ENCODE measurements at places on chromosomes 13 and 19. TPM values are rescaled to one million over a fixed set of nuclear protein-coding genes. Genes with fewer than 3 reads are reported as not detected.

- DNase-seq: no peak
These were observed 237.5 kb downstream of the COG6 start for GRCh38 chr13:39892721-39893685.

Gene OR4F17
- polyA plus RNA-seq: not detected

- DNase-seq: no peak
These were observed 100.6 kb upstream of the FRY start for GRCh38 chr13:31930901-31931522.

DNA sequence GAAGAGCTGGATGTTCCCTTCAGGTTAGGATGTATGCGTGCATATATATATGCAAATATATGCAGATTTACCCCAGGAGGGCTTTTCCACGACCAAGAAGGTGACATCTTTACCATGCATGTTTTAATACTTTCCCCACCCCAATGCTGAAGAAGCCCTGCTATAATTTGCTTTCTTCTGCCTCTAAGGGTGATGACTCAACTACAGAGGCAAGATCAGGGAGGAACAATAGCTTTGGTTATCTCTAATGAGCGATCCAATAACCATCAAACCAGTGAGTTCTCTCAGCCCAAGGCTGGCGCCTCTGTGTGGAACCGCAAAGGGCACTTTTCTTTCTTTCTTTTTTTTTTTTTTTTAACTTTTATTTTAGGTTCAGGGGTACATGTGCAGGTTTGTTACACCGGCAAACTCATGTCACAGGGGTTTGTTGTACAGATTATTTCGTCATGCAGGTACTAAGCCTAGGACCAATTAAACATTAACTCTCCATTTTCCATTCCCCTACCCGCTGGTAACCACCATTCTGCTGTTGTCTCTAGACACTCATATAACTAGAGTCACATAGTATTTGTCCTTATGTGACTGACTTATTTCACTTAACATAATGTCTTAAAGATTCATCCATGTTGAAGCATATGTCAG, 25.7 kb upstream of the UBE2L5 start:
- DNase-seq: no peak

Gene KLK4
- not detected for polyA plus RNA-seq

DNA sequence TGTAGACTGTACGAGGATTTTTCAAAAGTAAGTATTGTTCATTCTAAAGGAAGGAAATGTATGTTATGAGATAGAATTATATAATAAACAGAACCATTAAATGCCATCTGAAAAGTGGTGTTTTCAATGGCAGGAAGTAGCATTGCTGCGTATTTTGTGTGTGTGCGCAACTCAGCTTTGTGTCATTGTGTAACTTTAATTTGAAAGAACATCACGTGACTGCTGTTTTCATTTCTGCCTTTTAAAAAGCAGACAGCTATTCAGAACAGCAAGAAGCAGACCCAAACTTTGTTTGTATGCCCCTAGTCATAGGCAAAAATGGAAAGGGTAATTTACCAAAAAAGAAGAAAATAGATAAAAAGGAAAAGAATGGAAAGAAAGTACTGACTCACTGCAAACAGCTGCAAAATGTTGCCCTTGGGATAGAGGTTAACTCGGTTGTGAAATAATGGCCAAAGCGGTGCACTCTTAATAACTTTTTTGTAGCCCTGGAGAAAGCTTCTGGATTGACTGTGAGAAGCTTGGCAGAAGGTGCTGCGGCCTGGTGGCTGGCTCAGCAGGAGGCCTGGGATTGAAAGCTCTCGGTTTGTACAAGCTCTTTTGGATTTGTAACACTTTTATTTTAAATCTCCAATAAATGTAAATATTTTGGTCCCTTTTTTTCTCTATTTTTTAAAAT, 97.3 kb downstream of the GGACT start:
- no peak for DNase-seq

DNA sequence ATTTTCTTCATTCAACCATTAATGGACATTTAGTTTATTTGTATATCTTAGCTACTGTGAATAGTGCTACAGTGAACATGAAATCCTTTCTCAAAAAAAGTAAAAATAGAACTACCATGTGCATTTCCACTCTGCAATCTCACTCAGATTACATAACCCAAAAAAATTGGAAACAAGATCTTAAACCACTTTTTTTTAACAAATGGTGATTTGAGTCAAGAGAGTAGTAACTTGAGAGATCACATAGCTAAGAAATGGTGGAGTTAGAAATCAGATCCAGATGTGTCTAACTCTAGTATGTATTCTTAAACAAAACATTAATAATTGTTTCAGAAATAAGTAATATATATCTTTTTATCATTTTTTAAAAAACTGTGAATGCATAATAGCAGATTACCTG, 318.3 kb upstream of the SGCG start:
- no peak for DNase-seq

- DNase-seq: no peak
These were observed 4.5 kb downstream of the BICRA start for GRCh38 chr19:47613165-47614020.

GRCh38 chr13:59061621-59062020, 1102.1 kb downstream of the DIAPH3 start:
- no peak for DNase-seq

Data from immature natural killer cell (primary cell).